ENCODE measurements at places on chromosomes 7 and 10. TPM values are rescaled to one million over a fixed set of nuclear protein-coding genes. Genes with fewer than 3 reads are reported as not detected.
A peak's percentile ranks its signal among the peaks of the same experiment; 100 is the strongest.

DNA sequence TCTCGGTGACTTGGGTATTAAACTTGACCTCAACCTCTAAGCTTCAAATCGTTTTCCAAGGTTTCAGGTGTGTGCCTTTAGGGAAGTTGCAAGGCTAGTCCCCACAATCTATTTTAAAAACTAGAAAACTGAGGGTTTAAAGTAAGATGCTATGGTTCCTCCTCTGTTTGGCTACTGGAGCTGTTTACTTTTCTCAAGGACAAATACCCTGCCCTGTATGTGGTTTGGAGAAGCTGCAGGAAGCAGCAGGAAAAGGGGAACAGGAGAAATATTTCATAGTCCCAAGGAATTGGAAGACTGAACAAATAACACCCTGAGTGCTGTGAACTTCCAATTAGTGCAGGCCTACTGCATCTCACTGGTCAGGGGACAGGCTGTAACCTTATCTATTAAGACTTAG, 135.9 kb downstream of the NRP1 start:
- H3K36me3 ChIP-seq = no peaks in the 10 kb centered on the region
- H3K27me3 ChIP-seq = no peaks in the 10 kb centered on the region
- H3K27ac ChIP-seq = no peak overlapping the region
- H3K4me3 ChIP-seq = no peak overlapping the region

DNA sequence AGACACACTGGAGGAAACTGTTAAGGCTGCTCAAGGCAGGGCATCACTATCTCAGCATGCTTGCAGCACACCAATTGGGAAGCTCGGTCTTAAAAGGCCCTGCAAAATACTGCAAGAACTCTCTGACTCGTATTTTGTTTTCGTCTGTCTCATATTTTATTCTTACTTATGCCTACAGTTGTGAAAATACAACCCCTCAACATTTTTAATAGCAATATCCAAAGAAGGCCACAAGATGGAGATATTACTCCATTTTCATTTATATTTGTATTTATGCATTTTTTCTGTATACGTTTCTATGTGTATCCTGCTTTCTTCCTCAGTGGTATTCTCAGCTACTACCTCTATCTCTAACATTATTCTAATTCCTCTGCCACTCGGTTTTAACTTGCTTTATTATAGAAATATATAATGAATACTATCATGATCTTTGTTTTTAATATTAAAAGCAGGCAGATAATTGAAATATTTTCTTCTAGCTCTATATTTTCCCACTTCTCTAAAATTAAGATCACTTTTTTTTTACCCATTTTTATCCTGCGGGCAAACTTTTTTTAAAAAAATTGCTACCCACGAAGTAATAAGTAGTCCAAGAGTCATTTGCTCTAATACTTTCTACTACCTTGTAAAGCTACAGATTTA, 10.0 kb downstream of the DNAJC1 start:
- H3K4me3 ChIP-seq = no peak overlapping the region
- H3K27ac ChIP-seq = no peak overlapping the region
- H3K36me3 ChIP-seq = no peaks in the 10 kb centered on the region
- DNase-seq = no peak
- no peaks in the 10 kb centered on the region for H3K27me3 ChIP-seq

DNA sequence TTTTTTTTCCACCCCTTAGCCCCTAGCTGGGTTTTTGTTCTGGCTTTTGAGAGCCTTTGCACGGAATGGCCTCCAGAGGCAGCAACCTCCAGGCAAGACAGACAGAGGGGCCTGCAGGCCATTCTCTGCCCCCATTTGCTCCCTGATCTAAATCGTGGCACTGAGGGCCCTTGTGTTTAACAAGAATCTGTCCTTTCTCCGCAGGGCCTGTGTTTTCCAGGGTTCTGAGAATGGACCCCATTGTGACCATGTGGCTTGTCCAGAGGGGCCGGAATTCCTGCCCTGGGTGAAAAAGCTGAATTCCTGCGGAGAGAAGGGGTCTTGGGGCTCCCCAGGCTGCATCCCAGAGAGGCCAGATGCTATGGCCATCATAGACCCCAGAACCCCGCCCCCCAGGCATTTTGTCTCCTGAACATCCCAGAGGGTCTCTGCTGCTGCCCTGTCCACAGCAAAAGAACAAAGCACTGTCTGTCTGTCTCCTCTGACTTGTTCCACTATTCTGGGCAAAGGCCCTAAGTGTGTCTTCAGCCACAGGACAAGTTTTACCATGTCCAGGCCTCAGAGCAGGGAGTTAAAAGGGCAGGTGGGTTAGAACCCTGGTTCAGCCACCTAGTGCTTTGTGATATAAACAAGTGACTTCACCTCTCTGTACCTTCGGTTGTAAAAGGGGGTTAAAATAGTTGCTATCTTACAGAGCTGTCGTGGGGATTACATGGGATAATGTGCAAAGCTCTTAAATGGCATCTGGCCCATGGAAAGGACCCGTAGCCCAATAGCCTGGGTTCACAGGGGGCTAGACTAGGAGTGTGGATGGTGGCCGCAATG, 155.6 kb downstream of the SH3PXD2A start:
- H3K4me1 ChIP-seq = peaks cover 20% of the 10 kb centered on the region
- no peak for DNase-seq
- no peaks in the 10 kb centered on the region for H3K36me3 ChIP-seq
- H3K4me3 ChIP-seq = no peak overlapping the region
- no peak overlapping the region for H3K27ac ChIP-seq

DNA sequence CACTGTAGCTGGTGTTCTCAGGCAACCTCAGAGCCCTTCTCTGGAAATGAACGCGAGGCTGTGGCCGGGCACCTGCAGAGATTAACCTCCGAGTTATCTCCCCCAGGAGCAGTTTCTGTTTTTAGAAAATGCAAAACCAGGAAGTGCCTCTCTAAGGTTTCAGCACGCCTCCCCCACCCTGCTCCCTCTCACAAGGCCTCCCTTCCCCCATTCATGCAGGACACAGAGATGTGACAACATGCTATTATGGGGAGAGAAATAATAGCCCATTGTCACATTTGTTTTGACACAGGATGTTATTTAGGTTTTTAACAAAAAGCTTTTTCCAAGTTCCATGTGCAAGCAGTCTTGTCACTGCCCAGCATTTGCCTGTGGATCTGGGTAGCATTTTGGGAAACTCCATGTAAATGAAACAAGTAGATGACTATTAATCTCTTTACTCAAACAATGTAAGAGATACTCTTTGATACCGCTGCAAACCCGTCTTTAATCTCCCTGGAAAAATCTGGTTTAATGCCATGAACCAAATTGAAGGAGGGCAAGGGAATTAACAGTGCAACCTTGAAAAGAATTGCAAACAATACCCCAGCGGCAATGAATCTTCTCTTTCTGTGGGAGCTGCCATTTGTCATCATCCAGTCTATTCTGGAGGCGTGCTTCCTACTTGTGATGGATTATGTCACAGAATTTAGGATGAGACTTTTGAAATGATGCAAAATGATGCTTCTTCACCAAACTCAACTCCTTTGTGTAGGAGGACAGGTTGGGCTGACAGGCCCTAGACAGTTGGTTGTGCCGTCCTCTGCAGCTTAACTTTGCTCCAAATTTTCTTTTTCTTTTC, 86.5 kb upstream of the NMT2 start:
- H3K4me3 ChIP-seq = peak overlapping the region; percentile 10
- DNase-seq = no peak
- H3K36me3 ChIP-seq = no peaks in the 10 kb centered on the region
- H3K27me3 ChIP-seq = no peaks in the 10 kb centered on the region
- no peak overlapping the region for H3K27ac ChIP-seq

DNA sequence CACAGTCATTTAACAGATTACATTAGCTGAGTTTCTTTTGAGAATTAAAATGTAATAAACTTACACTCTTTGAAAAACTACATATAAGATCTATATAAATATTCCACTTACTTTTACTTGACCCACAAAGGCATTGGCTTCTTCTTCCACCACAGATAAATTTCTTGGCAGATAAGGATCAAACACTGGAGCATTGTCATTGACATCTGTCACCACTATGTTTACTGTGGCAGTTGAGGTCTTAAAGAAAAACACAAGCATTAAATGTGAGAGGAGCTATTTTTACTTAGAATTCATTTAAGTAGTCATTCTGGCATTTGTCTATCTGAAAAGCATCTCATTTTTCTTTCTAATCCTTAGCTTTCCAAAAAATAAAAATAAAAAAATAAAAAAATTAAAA, 734.4 kb downstream of the PCDH15 start:
- no peak for DNase-seq
- H3K4me1 ChIP-seq = no peaks in the 10 kb centered on the region
- H3K27me3 ChIP-seq = no peaks in the 10 kb centered on the region
- no peak overlapping the region for H3K27ac ChIP-seq
- H3K36me3 ChIP-seq = no peaks in the 10 kb centered on the region
- no peak overlapping the region for H3K4me3 ChIP-seq

DNA sequence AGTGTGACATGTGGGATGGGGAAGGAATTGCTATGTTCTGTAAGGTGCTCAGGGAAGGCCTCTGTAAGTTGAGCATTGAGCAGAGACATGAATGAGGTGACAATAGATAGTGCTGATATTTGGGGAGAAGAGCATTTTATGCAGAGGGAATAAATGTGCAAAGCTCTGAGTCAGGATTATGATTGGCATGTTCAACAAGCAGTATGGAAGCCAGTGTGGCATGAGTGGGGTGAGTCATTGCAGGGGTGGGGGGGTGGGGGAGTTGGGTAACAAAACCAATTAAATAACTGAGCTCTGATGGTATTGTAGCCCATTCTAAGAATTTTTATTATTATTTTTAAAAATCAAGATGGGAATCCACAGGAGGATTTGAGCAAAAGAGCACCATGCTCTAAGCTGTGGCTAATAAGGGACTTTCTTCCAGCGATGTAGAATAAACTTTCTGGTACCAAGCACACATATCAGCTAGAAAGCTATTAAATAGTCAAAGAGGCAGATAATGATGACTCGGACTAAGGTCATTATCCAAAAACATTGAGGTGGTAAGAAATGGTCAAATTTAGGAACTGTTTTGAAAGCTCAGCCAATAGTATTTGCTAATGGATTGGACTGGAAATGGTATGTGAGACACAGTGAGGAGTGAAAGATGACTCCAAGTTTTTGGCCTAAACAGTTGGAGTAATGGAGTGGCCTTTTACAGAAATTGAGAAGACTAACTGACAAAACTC, 96.4 kb downstream of the PRKG1 start:
- DNase-seq = no peak
- H3K27ac ChIP-seq = no peak overlapping the region
- H3K4me3 ChIP-seq = no peak overlapping the region
- H3K36me3 ChIP-seq = no peaks in the 10 kb centered on the region

The ABCA13 gene
- 0.03 TPM for total RNA-seq

GRCh38 chr10:44309939-44310761, 74.7 kb downstream of the CXCL12 start:
- no peaks in the 10 kb centered on the region for H3K36me3 ChIP-seq
- peaks cover 29% of the 10 kb centered on the region for H3K4me1 ChIP-seq
- H3K4me3 ChIP-seq = no peak overlapping the region
- no peak overlapping the region for H3K27ac ChIP-seq
- H3K27me3 ChIP-seq = no peaks in the 10 kb centered on the region

DNA sequence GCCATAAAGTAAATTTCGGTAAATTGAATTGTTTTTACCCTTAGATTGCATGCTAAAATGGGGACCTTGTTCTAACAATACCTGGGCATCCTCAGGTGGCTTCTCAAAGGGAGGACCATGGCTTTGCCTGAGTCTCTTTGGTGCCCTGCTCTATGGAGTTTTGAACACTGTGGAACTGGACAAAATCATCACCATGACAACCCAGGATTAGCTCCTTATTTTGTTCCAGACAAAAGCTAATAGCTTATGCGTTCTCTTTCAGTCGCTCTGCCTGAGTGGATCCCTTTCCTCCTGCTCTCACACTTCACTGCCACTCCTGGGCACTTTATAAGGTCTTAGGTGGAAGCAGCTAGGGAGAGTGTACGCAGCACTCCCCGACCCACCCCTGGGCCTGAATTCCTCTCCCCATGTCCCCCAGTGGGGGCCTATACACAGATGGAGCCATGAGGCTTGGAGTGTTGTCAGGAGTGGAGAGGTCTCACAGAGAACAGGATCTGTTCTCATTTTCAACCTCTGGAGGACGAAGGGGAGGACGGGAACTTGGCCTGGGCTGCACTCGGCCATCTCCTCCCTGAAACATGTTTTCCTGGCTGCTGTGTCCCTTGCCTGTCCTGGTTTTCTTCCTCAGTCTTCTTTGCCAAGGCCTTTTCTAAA, 19.0 kb downstream of the ADCYAP1R1 start:
- no peak overlapping the region for H3K27ac ChIP-seq
- H3K4me3 ChIP-seq = no peak overlapping the region
- no peak for DNase-seq
- H3K36me3 ChIP-seq = no peaks in the 10 kb centered on the region
- H3K4me1 ChIP-seq = no peaks in the 10 kb centered on the region

DNA sequence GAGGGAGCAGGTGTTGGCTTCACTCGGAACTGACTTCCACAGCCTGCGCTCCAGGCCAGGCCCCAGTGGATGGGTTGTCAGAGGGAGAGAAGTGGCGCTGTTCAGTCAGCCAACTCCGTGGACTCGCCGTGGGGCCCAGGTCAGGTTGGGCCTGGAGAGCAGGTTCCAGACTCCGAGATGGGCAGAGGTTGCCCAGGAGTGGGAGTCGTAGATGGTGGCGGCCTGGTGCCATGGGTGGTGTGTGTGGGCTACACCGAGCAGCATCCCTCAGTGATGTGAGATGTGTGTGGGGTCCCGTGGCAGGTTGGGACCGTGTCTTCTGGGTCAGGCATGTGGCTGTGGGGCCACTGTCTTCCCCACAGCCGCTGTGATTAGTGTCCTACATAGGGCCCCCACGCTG, 10.4 kb downstream of the ZNF316 start:
- H3K27me3 ChIP-seq = no peaks in the 10 kb centered on the region
- no peak overlapping the region for H3K4me3 ChIP-seq
- no peak overlapping the region for H3K27ac ChIP-seq
- peaks cover 12% of the 10 kb centered on the region for H3K36me3 ChIP-seq
- no peak for DNase-seq
- H3K4me1 ChIP-seq = no peaks in the 10 kb centered on the region

DNA sequence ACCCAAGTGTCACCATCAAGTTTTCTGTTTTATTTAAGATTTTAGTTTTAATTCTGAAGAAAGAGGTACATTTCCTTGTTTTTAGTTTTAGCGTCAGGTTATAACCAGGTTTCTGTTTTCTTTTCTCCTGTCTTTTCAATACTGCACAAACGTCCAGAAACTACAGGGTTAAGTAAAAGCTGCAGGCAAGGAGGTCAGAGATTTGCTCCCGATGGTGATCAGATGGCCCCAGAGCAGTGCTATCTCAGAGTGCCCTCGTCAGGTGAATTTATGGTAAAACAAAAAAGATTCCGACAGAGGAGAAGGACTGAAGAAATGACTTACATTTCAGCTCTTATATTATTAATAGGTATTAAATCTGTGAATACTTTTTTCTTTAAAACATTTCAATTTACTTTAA, 128.2 kb downstream of the STRA8 start:
- H3K36me3 ChIP-seq = peaks cover 2% of the 10 kb centered on the region
- H3K27ac ChIP-seq = no peak overlapping the region
- no peak overlapping the region for H3K4me3 ChIP-seq

DNA sequence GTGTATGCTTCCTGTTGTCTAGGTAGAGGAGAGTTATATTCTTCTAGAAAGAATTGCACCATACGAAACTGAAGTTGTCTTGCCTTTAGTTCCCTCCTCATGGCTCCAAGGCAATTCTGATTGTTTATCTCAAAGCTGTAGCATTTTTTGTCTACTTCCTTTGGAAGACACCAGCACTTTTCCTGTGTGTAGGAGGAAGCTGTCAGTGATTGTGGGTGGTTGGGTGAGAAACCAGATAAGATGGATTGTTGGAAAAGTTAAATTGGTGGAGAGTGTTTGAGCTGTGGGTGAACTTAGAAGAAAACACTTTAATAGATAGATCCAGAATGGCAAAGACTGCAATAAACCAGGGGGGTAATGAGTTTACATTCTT, 12.1 kb upstream of the CSTF2T start:
- DNase-seq = no peak
- H3K27me3 ChIP-seq = no peaks in the 10 kb centered on the region
- H3K36me3 ChIP-seq = no peaks in the 10 kb centered on the region
- H3K4me3 ChIP-seq = no peak overlapping the region
- H3K4me1 ChIP-seq = no peaks in the 10 kb centered on the region

Measured in GM12878 (cell line).